LHCN-M2 (cell line): ENCODE measurements at places on chromosomes 16 and 17. TPM values are rescaled to one million over a fixed set of nuclear protein-coding genes. Genes with fewer than 3 reads are reported as not detected.

- no peak for DNase-seq
Measured at GRCh38 chr17:49522357-49522890, 27.3 kb downstream of the NGFR start.

GRCh38 chr16:58378401-58378800, 13.9 kb upstream of the GINS3 start:
- no peak for DNase-seq

- DNase-seq, result no peak
Measured at GRCh38 chr17:437545-437944, 84.9 kb upstream of the RPH3AL start.

The STH gene
- total RNA-seq, result not detected in 2 replicates

The KRT40 gene
- total RNA-seq, result not detected in 2 replicates

The NPIPB13 gene
- total RNA-seq, result 0.57 and 0.58 TPM in 2 replicates

The TMC6 gene
- total RNA-seq, result 0.11 TPM in 1 of 2 replicates, not detected in the other
